Endodermal cell (in vitro differentiated cells): ENCODE measurements at places on chromosomes 4 and X. TPM values are rescaled to one million over a fixed set of nuclear protein-coding genes. Genes with fewer than 3 reads are reported as not detected.

The VEGFC gene
- total RNA-seq = 0.52 and 0.95 TPM in 2 replicates

The AFM gene
- not detected in 3 replicates for total RNA-seq

The EDA gene
- 49.2 and 59.0 TPM in 2 replicates for total RNA-seq

The VAMP7 gene
- 36.5 to 39.0 TPM (median 38.7 TPM) in 3 replicates for total RNA-seq

The CCKAR gene
- total RNA-seq = not detected in 3 replicates

The F8A2 gene
- total RNA-seq = not detected in 3 replicates

The DIPK2B gene
- total RNA-seq = not detected in 2 replicates

The TLR8 gene
- total RNA-seq = not detected in 2 replicates

The KLF8 gene
- 110 to 164 TPM (median 116 TPM) in 3 replicates for total RNA-seq

The SCRG1 gene
- not detected in 2 replicates for total RNA-seq

The GABRG1 gene
- 0.05 to 0.17 TPM (median 0.09 TPM) in 3 replicates for total RNA-seq

The NXF2B gene
- 1.1 and 1.3 TPM in 2 replicates for total RNA-seq

The CCNA2 gene
- total RNA-seq = 62.8 and 71.2 TPM in 2 replicates

The FAM133A gene
- 0.22 to 0.54 TPM (median 0.38 TPM) in 3 replicates for total RNA-seq

The NMU gene
- total RNA-seq = 13.2 and 17.2 TPM in 2 replicates

The AWAT2 gene
- 0.46 TPM in 1 of 3 replicates, not detected in the others for total RNA-seq

The P2RY10 gene
- total RNA-seq = not detected in 2 replicates

The SULT1B1 gene
- 0.05 TPM in 1 of 3 replicates, not detected in the others for total RNA-seq

The MAMLD1 gene
- 0.45 and 0.68 TPM in 2 replicates for total RNA-seq

The CSAG2 gene
- 0.35 TPM in 1 of 2 replicates, not detected in the other for total RNA-seq

The TMSB15A gene
- 78.6 to 90.4 TPM (median 88.4 TPM) in 3 replicates for total RNA-seq

The HS3ST1 gene
- total RNA-seq = 0.54 to 2.8 TPM (median 2.1 TPM) in 3 replicates

The ATP1B4 gene
- total RNA-seq = not detected in 2 replicates

The KCNE5 gene
- total RNA-seq = 1.7 to 3.6 TPM (median 2.4 TPM) in 3 replicates

The IL2RG gene
- not detected in 3 replicates for total RNA-seq

The DNAAF6 gene
- not detected in 2 replicates for total RNA-seq

The POU4F2 gene
- total RNA-seq = not detected in 2 replicates

The SOX3 gene
- total RNA-seq = 2.0 and 3.3 TPM in 2 replicates

The TBC1D19 gene
- total RNA-seq = 6.0 and 7.0 TPM in 2 replicates

The GPR119 gene
- not detected in 2 replicates for total RNA-seq

The GPRASP3 gene
- total RNA-seq = 11.5 to 16.4 TPM (median 14.2 TPM) in 3 replicates

The CDKL2 gene
- 0.37 and 0.52 TPM in 2 replicates for total RNA-seq

The MAGEA8 gene
- total RNA-seq = not detected in 3 replicates

The SLC9A6 gene
- 11.4 to 15.5 TPM (median 13.6 TPM) in 3 replicates for total RNA-seq

The SMIM10L2A gene
- 6.1 to 12.1 TPM (median 6.7 TPM) in 3 replicates for total RNA-seq

The TLR3 gene
- not detected in 3 replicates for total RNA-seq

The RPS6KA6 gene
- total RNA-seq = 15.7 and 18.3 TPM in 2 replicates

The F8A3 gene
- total RNA-seq = 0.29 to 0.66 TPM in 2 of 3 replicates, not detected in the other

The PAGE4 gene
- not detected in 3 replicates for total RNA-seq

The NDST4 gene
- total RNA-seq = 0.11 and 0.31 TPM in 2 replicates

The STX18 gene
- 14.3 to 31.2 TPM (median 26.9 TPM) in 3 replicates for total RNA-seq

The SLC7A11 gene
- total RNA-seq = 2.4 to 4.6 TPM (median 3.9 TPM) in 3 replicates

The ADRA2C gene
- 15.3 to 35.8 TPM (median 17.3 TPM) in 3 replicates for total RNA-seq

The NUDT11 gene
- 13.6 and 14.5 TPM in 2 replicates for total RNA-seq

The OFD1 gene
- 25.9 to 34.8 TPM (median 30.2 TPM) in 3 replicates for total RNA-seq

The TCEANC gene
- total RNA-seq = 1.8 and 2.4 TPM in 2 replicates
